NCI-H1105 treated with DMSO at 0.1 percent for 48 hours (cell line): ENCODE measurements at places on chromosomes 4 and X.

DNA sequence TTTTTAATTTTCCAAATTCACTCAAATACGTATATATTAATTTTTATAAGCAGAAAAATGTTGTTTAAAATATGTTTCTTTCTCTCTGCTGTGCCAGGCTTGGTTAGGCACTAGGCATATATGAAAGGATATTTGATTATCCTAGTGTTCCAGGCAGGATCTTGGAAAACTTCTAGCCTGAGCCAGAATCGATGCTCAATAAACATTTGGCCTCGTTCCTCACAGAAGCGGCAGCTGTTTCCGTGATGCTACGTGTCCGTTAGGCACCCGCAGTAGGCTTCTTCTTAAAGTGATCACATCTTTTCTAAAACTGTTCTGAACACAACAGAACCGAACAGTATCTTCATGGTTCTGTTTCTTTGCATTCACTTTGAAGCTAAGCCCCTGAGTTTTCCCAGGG is 50.1 kb upstream of the CRMP1 start:
- DNase-seq: no peak

GRCh38 chr4:133150486-133151340 is 1.6 kb downstream of the PCDH10 start:
- DNase-seq: no peak

DNA sequence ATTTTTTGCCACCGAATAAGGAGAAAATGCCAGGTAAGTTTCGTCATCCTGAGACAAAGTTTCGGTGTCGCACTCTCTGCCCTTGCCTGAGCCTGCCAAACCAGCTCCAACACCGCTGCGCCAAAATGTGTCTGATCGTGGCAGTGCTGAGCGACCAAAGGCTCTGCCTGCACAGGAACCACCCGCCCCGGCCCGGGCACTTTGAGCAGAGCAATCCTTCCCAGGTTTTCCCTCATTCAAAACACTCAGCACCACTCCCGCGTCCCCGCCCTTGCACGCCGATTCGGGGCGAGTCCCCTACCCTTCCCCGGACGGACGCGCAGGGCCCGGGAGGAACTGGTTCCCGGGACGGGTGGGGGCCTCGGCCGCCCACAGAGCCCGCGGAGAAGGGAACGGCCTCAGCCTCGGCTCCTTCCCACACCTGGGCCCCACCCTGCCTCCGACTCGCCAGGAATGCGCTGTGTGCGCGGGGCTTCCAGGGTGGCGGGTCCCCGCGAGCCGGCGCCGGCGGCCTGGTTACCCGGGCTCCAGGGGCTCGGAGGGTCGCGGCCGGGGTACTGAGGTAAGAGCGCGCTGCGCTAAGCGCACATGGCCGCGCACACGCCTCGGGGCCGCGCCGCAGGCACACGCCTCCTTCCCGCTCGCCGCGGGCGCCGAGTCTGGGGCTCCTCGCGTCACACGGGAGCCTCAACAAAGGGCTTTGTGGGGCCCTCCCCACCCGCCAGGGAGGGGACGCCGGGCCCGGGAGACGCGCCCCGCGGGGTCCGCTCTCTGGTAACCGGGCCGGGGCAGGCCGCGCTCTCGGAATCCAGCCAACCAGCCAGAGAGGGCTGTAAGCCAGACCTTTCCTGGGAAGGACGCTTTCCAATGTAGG is at the start of gene C4orf36:
Gene C4orf36, minus strand, starts transcription at position 661 of the 874 bp plus-strand sequence. CDS start 902 bp downstream, outside the sequence.
- DNase-seq: peak; percentile 62

DNA sequence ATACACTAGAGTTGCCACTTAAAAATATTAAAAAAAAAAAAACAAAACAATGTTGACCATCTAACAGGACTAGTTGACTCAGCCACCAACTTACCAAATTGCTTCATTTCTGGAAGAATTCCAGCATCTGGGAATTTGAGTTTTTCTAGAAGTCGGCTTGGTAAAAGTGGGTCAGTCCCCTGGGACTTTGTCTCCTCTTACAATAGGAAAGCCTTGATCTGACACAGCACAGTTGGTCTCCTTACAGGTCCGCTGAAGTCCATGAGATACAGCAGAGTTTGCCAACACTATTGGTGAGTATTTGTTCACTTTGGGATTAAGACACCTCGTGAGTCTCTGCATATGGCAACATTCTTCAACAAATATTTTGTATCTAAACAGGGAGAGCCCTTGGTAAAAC is 18.2 kb upstream of the DDIT4L start:
- no peak for DNase-seq

GRCh38 chr4:74189331-74190043 is 31.6 kb downstream of the MTHFD2L start:
- peak; percentile 38 for DNase-seq

DNA sequence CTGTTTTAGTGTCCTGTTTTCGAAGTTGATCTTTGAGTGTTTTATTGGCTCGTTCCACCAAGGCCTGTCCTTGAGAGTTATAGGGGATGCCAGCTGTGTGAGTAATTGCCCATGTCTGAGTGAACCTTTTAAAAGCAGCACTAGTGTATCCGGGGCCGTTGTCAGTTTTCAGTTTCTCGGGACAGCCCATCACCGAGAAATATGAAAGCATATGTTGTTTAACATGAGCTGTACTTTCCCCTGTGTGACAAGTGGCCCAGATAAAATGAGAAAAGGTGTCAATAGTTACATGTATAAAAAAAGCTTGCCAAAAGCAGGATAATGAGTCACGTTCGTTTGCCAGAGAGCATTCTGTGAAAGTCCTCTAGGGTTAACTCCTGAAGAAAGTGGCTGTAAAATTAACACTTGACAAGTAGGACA is 48.6 kb upstream of the RASSF6 start:
- peak; percentile 50 for DNase-seq

- no peak for DNase-seq
Observed at GRCh38 chr4:147578593-147578992, 38.6 kb upstream of the TMEM184C start.

DNA sequence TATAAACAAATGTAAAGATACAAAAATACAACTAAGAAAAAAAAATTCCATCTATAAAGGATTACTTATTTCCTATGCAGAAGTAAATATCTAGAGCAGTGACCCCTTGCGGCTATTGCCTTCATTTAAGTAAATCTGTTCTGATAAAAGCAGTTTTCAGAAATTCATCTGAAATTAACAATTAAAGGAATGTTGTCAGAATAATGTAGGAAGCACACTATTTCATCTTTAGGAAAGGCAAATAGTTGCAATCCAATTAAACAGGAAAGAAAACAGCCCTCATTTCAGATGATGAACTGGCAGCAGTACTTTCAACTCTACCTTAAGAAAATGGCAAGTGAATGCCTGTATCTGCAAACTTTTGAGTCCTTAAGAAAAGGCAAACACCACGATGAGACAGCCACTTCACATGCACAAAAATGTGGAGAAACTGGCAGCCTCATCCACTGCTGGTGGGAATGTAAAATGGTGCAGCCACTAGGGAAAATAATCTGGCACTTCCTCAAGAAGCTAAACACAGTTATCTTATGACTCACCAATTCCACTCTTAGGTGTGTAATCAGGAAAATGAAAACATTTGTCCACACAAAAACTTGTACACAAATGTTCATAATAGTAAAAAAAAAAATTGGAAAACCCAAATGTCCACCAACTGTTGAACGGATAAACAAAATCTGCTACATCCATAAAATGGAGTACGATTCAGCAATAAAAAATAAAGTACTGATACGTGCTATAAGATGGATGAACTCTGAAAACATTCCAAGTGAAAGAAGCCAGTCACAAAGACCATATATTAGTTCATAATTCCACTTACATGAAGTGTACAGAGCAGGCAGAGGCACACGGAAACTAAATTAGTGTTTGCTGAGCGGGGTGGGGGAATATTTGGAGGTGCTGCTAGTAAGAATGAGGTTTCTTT is 2.0 kb upstream of the THAP9 start:
- DNase-seq: peak; percentile 9

DNA sequence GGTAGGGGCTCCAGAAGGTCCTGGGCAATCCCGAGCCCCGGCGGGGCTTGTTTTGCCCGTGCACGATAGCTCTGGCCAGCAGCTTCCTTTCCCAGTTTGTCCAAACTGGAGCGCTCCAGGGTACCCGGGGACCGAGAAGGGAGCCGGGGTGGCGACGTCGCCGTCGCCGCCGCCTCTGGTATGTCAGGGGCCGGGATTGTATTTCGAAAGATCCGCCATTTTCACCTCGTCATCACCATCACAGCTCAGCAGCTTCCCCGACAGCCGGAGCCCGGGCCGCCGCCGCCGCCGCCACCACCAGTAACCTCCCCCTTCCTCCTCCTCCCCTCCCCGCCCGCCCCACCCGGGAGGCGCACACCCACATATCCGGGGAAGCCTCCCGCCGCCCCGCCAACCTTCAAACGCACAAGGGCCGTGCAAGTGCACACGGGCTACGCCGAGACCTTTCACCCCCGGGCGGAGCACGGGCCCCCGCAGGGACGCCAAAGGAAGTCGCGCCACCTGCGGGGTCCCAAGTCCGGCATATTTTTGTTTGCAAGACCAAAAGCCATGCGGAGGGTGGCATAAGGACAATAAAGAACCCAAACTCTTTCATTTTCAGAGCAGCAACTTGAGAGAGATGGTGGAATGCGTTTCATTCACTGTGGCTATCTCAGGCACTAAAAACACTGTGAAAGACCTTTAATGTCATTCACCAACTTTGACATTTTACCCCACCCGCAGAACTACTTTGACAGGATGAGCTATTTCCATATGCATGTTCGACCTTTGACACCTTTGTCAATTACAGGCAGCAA is at the start of gene LIN54:
Gene LIN54, minus strand, starts transcription at position 302 of the 797 bp plus-strand sequence. CDS start 25,979 bp downstream, outside the sequence.
- DNase-seq: peak; percentile 42

DNA sequence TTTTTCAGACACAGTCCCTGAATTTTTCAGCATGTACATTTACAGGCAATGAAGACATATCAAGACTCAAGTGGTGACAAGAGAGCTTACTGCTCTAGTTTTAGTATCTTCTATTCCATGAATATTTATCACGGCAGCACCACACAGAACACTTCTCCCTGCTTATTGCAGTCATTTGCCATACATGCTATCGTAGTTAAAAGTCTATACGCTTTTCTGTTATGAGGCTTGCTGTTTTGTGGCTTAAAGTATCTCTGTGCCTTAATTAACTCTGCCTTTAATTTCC is 65.4 kb upstream of the GK2 start:
- DNase-seq: no peak

- DNase-seq: no peak
Observed at GRCh38 chr4:176359590-176359989, 39.8 kb downstream of the SPCS3 start.

DNA sequence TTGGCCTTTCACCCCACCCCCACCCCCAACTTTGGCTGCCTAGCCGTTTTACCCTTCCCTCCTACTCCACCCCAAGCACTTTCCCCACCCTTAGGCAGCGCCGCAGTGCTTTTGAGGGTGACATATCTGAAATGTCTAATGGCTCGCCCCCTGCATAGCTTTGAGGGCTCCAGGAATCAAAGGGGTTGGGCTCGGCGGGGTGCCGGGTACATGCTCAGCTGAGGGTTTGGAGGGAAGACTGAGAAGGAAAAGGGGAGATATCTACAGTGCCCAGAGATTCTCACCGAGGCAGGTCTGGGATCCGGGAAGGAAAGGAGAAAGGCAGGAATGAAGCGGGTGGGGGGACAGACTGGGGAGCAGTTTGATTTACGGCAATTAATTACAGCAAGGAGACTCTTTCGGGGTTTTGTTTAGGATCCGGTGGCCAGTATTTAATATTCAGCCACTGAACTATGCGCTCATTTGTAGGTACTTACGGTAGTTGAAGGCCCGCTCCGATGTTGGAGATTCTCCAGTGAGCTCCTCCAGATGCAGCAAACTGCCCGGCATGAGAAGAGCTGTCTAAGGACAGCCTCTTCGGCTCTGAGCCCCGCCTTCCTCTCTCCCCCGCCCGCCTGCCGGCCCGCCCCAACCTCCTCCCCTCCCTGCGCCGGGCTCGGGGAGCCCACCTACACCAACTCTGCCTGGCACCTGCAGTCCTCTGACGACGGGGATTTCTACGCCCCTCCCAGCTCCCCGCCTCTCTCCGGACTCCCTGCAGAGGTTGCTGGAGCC is at the start of gene IGSF1:
Gene IGSF1, minus strand, starts transcription at position 569 of the 774 bp plus-strand sequence. CDS start 2,632 bp downstream, outside the sequence.
- peak; percentile 54 for DNase-seq

- peak; percentile 92 for DNase-seq
Observed at GRCh38 chr4:70721747-70722146, at the start of gene RUFY3. TSS of gene RUFY3 (plus strand) at chr4:70721964. CDS start at chr4:70722574, 610 bp downstream.

GRCh38 chr4:89338206-89338605 is 30.6 kb upstream of the GPRIN3 start:
- DNase-seq: no peak

- DNase-seq: no peak
Observed at GRCh38 chr4:93446038-93446437, 382.5 kb upstream of the ATOH1 start.

GRCh38 chrX:70117738-70118137 is 15.5 kb upstream of the IGBP1 start:
- DNase-seq: no peak

DNA sequence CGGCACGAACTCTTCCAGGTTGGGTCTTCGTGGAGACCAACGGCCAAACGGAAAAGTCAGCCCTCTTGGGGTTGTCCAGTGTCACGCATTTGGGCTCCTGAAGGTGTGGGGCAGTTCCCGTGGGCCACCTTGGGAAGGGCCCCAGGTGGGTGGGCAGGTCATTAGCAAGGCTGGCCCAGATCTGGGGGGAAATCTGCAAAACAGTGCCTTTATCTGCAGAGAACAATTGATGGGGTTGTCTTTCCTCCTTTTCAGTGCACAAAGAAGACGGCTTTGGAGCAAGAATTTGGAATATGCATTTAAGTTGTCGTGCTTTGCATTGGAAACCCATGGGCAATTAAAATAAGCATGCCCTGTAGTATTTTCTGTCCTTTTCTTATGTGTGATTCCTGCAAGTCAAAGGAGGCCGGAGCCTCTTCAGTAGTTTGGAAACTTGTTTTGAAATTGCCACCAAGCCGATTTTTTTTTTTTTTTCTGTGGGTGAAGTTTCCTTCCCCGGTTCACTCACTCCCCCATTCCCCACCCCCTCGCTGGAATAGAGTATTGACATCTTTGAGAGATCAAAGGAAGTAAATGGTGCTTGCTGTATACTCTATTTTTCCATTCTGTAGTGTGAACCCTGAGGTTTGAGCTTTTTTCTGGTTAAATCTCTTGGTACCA is 9.8 kb downstream of the ZIC3 start:
- no peak for DNase-seq

- no peak for DNase-seq
Observed at GRCh38 chrX:22594766-22595165, 322.1 kb downstream of the CBLL2 start.

DNA sequence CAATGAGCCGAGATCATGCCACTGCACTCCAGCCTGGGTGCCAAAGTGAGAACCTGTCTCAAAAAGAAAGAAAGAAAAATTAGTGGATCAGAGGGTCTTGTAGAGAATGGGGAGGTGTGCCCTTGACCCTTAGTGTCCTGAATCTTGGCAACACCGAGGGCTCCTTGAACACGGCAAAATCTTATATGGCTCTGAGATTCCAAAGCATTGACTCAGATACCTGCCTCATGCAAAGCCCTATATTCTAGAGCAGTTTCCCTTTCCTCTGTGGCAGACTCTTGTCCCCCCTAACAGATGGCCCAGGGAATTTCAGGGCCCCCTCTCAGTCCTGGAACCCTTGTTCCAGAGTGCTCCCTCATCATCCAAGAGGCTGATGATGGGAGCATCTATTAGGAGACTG is 6.8 kb downstream of the CLDN2 start:
- no peak for DNase-seq

- DNase-seq: no peak
Observed at GRCh38 chr4:118834070-118834469, 1.9 kb downstream of the SEC24D start.

GRCh38 chr4:156578005-156578404 is 393.6 kb downstream of the PDGFC start:
- DNase-seq: no peak
